Sigmoid colon (tissue), 7 donors: ENCODE measurements at places on chromosomes 3 and 15. TPM values are rescaled to one million over a fixed set of nuclear protein-coding genes. Genes with fewer than 3 reads are reported as not detected.

STRA6 gene
- total RNA-seq = not detected

AAGAB gene
- total RNA-seq = 35.9 TPM

DNA sequence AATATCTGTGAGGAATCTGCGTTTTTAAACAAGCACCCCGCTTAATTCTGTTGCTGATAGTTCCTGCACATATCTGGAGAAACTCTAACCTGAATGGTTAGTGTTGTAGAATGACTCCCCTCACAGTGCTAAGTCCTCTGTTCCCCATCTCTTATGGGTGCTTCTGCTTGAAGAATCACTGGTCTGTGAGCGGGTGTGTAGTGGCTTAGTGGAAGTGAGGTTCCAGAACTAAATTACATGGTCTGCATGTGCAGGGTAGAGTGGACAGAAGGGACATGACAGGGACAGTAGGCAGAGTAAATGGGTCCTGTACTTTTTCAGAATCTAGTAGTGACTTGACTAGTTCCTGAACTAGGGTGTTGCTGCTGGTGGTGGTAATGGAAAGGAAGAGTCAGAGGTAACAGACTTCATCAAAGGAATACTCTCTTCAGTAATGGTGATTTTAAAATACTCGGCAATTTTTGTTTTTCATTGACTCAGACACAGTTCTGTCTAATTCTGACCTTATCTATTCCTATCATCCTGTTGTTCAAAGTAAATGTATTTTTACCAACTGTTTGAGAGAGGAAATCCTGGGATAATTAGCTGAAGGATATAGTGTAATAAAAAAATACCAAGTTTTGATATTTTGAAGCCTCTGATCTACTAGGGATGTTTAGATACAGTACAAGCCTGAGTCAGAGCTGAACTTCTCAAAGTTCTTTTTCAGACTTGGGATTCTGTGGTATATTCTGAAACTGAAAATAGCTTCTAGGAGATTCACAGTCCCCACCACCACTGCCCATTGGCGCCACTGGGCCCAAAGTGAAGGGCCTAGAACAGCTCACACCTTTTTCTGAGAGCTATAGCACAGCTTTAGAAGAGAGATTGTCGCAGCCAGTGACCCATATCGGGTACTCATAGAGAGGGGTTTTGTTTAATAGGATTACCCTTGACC lies 55.5 kb downstream of the FNDC3B start:
- no peak for DNase-seq

- no peak for DNase-seq
These were observed 62.0 kb upstream of the MRPL3 start for GRCh38 chr3:131564812-131565211.

- DNase-seq = no peak
These were observed 205.7 kb upstream of the ROBO1 start for GRCh38 chr3:79973482-79973881.

GRCh38 chr15:34993412-34993811 lies 5.3 kb upstream of the ZNF770 start:
- no peak for DNase-seq

- no peak for DNase-seq
These were observed 1361.8 kb upstream of the ALCAM start for GRCh38 chr3:104004956-104005355.

PLAAT1 gene
- 3.3 TPM for total RNA-seq

C3orf49 gene
- total RNA-seq = not detected

CASR gene
- total RNA-seq = under 0.01 TPM

DNA sequence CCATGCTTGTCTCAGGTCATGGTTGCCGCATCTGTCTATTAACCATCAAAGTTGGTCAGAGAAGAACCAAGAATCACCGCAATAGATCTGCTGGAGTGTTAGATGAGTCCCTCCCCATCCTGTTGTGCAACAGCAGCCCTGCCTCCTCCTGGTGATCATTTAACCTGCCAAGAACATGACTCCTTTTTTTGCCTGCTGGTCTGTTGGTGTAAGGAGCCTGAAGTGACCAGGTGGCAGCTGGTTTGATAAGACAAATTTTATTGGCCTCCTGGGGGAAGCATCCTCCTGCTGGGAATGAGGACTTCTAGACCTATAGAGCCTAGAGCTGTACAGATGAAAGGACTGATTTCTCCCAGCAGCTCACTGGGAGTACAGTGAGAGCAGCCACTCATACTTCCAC lies 43.5 kb upstream of the RAF1 start:
- no peak for DNase-seq

- DNase-seq = no peak
These were observed 50.1 kb upstream of the CMC1 start for GRCh38 chr3:28191363-28191762.

GRCh38 chr3:128458746-128459460 lies 7.8 kb downstream of the DNAJB8 start:
- DNase-seq = no peak

GRCh38 chr15:52436981-52437380 lies 91.7 kb downstream of the MYO5A start:
- no peak for DNase-seq

GRCh38 chr15:33956397-33956796 lies 11.9 kb upstream of the CHRM5 start:
- DNase-seq = no peak

DNA sequence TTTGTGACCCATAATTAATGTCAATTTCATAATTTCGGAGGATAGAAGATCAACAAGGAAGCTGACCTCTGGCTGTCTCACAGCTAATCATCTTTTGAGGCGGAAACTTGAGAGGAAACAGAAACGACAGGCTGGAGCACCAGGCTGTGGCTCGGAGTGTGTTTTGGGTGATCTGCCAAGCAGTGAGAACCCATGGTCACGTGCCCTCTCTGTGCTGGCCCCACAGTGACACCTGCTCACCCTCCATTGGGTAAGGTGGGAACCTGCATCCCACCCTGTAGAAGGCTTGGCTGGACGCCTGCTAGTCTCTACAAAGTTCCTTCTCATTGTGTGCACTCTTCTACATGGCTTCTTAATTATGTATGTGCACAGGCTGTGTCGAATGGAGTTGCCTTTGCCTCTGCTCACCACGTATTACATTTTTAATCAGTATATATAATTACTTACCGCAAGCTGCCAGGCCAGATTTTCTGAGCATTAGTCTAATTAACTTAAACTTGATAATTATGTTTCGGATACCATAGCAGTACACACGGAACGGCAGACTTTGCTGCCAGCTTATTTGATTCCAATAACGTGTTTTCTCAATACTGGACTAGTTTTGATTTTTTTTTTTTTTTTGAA lies 719.4 kb upstream of the CFAP20DC start:
- no peak for DNase-seq

- DNase-seq = no peak
These were observed 76.3 kb upstream of the SLCO2A1 start for GRCh38 chr3:134105876-134106556.

- DNase-seq = no peak
These were observed 41.2 kb downstream of the CCPG1 start for GRCh38 chr15:55366981-55367380.

CHRFAM7A gene
- total RNA-seq = 0.68 TPM

- no peak for DNase-seq
These were observed 474.3 kb downstream of the NR2F2 start for GRCh38 chr15:96804754-96805153.

DNA sequence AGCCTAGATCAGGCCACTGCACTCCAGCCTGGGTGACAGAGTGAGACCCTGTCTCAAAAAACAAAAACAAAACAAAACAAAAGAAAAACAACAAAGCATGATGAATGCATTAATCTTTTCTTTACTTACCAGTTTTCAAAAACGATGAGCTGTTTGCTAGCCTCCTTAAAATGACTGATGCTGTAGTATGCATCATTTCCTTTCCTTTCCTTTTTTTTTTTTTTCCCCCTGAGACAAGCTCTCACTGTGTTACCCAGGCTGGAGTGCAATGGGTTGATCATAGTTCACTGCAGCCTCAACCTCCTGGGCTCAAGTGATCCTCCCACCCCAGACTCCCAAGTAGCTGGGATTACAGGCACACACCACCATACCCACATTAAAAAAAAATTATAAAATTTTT lies 202.0 kb downstream of the ADAMTSL3 start:
- DNase-seq = no peak

DNA sequence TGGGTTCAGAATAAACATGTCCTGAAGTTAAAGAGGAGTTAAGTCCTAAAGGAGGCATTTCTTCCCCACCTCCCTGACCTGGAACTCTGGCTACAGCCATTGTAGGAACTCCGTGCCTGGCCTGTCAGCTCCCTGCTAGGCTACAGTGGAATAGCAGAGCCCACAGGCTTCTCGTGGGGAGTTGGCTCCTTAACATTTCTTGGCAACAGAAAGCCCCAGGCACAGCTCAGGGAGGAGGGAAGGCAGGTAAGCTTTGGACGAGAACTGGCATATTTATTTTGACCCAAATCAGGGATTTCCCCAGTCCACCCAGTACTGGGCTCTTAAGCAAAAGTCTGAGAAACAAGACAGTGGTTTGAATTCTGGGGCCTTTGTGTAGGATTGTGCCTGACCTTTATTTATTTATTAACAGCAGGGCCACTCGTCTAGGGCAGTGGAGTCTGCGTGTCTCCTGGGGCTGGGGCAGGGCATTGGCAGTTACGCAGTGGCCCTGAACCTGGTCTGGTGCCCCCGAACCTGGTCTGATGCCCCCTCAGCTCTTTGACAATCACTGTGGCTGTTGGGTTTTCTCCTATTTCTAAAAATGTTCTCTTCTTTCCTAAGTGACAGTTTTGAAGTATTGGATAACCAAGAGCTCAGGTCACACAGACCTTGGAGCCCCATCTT lies 7.9 kb upstream of the ISG20 start:
- DNase-seq = peak; percentile 12

TOMM70 gene
- 53.2 TPM for total RNA-seq

- no peak for DNase-seq
These were observed 23.1 kb upstream of the EIF4A2 start for GRCh38 chr3:186760141-186760833.

CKMT1B gene
- 0.83 TPM for total RNA-seq

DNA sequence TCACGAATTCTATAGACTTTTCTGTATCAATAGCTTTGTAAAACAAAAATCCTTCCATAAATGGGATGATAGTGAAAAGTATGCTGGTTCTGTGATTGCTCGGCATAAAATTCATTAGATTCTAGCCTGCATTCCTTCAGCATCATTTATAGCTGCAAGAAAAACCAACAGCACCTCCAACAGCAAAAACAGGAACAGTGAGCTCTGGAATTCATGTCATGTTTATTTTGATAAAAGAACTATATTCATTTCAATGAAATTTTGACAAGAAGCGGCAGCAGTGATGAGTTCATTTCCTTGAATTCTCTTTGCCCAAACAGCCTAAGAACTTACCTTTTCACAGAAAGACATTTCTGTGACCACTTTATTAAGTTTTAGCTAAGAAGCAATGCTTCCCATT lies 515.2 kb upstream of the CCDC54 start:
- no peak for DNase-seq

DNA sequence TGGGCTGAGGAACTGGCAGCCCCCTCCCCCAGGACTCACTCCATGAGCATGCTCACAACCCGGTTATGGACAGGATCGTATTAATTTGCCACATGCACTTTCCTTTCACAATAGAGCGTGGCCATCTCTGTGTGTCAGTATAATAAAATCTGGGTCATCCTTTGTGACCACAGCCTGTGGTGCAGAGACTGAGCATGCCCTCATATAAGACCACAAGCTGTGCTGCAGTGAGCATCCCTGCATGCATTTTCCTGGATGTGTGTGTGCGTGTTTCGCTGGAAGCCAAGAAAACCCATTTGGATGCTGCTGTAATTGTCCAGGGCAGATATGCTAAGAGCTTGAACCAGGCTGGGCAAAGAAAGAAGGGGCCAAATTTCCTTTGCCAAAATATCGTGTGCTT lies 39.7 kb downstream of the CYP11A1 start:
- no peak for DNase-seq

- DNase-seq = no peak
These were observed 2.4 kb downstream of the SEMA6D start for GRCh38 chr15:47719730-47720129.

DNA sequence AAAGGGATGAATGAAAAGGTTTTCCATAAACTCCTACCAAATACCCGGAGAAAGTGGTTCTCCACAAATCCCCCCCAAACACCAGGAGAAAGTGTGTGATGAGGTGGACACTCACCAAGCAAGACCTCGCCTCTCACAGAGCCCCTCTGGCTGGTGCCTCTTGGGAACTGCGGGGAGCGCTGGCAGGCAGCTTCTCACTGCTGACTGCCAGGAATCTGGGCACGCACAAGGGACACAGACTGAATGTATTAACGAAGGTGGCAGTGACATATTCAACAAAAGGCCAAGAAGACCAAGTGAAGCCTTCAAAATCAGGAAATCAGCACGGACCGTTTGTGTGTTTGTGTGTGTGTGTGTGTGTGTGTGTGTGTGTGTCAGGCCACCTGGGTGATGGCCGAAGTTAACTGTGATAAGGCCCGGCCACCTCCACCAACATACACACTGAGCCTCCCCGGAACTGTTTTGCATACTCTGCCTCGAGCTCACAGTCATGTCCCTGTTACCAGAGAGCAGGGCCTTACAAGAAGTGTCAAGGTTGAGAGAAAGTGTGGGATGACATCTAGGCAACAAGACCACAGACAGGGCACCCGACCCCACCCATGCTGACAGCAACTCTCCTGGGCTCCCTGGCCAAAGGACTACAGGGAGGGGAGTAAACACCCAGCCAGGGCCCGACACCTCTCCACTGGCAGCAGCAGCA lies 18.0 kb downstream of the ATP10A start:
- no peak for DNase-seq

CORO2B gene
- 3.9 TPM for total RNA-seq

- no peak for DNase-seq
These were observed 17.8 kb downstream of the TF start for GRCh38 chr3:133763797-133764683.

CRYGS gene
- total RNA-seq = 1.5 TPM

DNA sequence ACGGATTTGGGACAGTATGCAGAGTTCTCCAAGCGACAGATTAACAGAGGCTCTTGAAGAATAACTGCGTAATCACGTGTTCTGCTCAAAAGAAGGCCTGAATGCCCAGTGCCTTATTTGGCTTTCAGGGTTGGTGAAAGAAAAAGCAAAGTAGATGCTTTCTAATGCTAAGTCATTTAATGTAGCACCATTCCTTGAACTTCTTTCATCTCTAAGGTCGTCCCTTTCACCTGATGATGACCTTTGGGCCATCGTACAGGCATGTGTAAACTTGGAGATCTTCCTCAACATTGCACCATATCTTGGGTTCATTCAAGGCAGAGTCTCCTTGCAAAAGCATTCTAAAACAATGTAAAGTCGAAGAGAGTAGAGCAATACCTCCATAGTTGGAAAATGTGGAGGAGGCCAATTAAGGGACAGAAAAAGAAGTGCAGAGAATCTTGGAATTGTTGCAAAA lies 48.9 kb downstream of the TMEM44 start:
- DNase-seq = no peak

- DNase-seq = no peak
These were observed 110.6 kb downstream of the GABRB3 start for GRCh38 chr15:26662283-26662682.

DNA sequence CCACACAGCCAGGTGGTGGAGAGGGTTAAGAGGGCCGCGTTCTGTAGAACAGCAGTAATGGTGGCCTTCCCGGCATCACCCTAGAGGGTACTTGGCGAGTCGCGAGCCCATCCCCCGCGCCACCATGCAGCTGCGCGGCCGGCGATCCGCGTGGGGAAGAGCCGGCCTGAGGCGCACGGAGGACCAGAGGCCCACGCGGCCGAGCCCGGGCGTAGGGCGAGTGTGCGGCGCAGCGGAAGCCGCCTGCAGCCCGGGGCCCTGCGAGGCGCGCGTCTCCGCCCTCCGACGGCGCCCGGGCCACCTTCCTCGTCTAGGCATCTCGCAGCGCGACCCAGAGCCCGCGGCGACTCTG lies 423 bp downstream of the TKT start:
- no peak for DNase-seq

- DNase-seq = no peak
These were observed 890.9 kb upstream of the CFAP20DC start for GRCh38 chr3:59940718-59941117.
